H1 (cell line): ENCODE measurements at places on chromosomes 3 and 15. TPM values are rescaled to one million over a fixed set of nuclear protein-coding genes. Genes with fewer than 3 reads are reported as not detected.

MUC20 gene
- 0.24 TPM in 1 of 2 replicates, not detected in the other for total RNA-seq

FETUB gene
- total RNA-seq: not detected in 2 replicates

DNA sequence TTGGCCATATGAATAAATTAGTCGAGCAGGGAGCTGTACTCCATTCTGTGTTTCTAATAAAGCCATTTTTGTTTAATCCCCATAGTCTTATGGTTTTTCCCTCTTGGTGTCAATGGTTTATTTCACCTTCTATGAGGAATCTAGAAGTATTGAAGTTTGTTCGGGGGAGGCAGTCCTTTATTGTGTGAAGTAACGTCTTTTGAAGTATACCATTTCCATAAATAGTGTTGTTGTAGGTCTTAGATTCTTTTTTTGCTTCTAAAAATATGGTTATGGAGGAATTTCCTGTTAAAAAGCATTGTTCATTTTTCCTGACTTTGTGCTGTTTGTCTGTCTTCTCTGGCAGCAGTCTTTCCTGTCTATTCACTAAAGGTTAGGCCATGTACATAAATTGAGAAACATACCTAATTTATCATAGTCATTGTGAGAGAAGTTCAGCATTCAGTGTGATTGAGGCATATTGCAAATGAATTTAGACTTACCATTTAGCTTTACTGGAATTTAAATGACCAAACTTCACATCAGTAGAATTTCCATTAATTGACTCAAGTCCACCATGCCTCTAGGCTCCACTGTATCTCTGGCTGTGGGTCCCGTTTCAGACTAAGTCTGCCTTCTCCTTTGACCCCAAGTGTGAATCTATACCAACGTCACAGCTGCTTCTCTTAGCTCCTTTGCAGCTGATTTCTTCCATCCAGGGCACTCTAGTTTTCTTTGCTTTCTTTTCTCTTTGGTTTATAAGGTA lies 37.3 kb downstream of the YEATS2 start:
- DNase-seq: no peak

DNA sequence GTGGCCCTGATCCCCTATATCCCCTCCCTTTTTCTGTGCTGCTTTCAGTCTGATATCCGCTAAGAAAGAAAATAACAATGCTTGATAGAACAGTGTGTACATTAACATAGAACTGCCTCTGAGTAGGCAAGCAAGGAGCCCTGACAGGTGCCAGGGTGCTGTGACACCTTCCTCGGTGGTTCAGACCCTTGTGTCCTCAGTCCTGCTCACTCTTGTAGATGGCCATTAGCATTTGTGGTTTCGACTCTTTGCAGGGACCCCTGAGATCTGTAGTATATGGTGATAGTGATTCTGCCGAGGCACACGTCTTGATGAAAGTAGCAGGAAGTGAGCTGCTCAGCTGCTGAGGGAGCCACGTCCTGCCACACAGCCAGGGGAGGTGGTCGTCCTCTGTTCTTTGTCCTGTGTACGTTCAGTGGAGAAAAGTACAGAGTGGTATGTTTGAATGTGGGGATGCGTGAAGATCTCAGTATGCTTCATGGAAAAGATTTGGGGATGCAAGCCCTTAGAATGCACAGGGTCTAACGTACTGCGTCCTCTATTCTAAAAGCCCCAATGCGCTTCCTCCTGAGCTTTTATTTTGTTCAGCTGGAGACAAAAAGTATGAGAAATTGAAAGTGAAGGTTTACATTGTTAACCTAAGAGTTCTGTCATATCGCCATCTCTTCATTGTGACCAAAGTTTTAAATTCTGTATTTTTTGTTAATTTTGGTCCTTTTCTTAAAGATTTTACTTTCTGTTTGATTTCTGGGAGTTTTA lies 35.4 kb downstream of the PXYLP1 start:
- DNase-seq: no peak

DNA sequence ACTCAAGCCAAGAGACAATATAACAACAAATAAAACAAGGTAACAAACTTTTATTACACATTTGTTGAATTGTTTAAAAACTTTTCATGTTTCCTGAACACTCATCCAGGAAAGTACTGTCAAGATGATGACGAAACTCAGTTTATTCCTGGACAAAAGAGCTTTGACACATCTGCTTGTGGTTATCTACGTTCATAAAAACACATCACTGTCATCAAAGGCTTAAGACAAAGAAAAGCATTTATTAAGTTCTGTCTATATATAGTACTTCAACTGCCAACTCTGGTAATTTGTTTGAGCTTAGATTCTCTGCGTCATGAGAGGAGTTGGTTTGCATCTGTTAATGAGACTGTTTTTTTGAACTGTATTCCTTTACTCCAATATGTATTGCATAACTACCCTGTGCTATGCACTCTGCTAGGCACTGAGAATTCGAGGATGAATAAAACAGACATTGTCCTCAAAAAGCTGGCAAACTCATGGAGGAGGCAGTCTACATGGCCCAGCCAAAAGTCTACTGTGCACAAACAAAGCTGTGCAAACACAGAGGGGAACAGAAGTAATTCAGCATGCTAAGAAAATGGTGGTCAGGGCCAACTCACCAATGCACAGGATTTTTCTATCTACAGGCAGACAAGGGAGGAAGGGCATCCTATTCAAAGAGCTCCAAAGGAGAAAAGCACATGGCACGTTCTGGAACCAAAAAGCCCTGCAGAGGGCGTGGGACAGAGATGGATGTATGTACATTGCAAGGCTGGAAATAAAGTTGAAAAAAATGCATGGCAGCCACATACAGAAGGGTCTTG lies 21.5 kb downstream of the PLD1 start:
- DNase-seq: no peak

DNA sequence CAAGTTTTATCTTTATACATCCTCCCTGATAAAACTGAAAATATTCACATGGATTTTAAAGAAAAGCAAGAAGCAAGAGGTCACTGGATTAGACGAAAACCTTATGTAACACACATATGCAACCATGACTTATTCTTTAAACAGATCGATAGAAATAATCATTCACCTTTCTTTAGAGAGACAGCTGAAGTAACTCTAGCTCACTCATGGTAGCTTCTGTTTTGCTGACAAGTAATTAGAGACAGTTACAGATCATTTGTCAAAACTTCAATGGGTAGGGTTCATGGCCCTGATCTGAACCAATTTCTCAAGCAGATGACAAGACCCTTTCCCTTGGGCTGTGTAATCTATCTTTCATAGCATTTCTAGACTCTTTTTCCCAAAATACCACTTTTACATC lies 74.5 kb downstream of the PLCH1 start:
- DNase-seq: no peak

- DNase-seq: no peak
Measured at GRCh38 chr3:20147361-20147760, 38.6 kb downstream of the SGO1 start.
